NCI-H2227 treated with DMSO at 0.1 percent for 48 hours (cell line): ENCODE measurements at places on chromosomes 1 and 21.

GRCh38 chr1:44945967-44946366, 40.4 kb downstream of the EIF2B3 start:
- DNase-seq = no peak

DNA sequence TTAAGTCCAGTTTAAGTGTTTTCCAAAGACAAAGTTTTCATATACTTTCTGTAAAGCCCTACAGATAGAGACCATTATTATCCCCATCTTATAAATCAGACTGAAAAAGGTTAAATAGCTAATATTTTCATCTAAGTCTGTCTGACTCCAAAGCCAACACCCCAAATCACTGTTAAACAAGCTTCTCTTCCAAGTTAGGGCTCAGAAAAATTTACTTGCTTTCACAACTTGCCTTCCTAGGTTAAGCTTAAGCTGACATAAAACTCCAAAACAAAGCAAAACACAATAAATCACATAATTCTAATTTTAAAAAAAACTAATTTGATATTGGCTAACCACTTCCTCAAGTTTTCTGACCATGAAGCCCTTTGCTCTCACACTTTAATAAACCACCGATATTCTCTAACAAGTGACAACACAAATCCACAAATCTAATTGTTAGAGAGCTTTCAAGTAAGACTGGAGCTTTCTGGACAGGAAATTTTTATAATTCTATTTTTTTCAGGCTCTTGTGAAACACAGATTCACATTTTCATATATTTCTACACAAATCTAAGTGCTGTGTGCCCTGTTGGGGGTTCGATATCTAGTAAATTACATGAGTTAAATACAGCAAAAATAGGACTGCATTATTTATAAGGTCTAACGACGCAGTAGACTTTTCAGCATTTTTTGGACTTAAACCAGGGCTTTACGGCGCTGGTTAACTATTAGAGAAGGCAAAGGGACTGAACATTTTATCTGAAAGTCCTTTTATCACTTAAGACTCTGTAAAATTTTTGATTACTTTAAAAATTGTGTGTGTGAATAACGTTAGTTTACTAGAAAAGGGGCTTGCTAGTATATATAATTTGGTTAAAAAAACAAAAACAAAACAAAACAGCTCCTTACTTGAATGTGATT, 2.1 kb downstream of the GNG12 start:
- no peak for DNase-seq

- no peak for DNase-seq
These were observed 9.7 kb downstream of the CTNNBIP1 start for GRCh38 chr1:9900142-9901043.

GRCh38 chr1:223720971-223721591, 8.7 kb downstream of the CAPN2 start:
- no peak for DNase-seq
